ENCODE measurements at places on chromosomes 7 and 10. TPM values are rescaled to one million over a fixed set of nuclear protein-coding genes. Genes with fewer than 3 reads are reported as not detected.

Gene STK31
- 0.21 TPM for total RNA-seq

Gene MKX
- 0.50 TPM for total RNA-seq

Gene ARPC1A
- 112 TPM for total RNA-seq

Gene CALD1
- 181 TPM for total RNA-seq

Gene LRMDA
- 57.8 TPM for total RNA-seq

Gene GPR15LG
- total RNA-seq, result not detected

Gene BCCIP
- 34.8 TPM for total RNA-seq

Gene STN1
- total RNA-seq, result 28.5 TPM

Gene OR13A1
- total RNA-seq, result not detected

Gene KLF14
- not detected for total RNA-seq

Gene MUC12
- total RNA-seq, result 0.39 TPM

Gene RBM48
- 11.8 TPM for total RNA-seq

Gene CAMK1D
- total RNA-seq, result 38.5 TPM

Gene NODAL
- not detected for total RNA-seq

Gene PRSS2
- not detected for total RNA-seq

Gene EPHB6
- total RNA-seq, result 9.3 TPM

Gene VSTM4
- total RNA-seq, result 17.2 TPM

Gene GIMAP4
- 30.2 TPM for total RNA-seq

Gene OGDHL
- 3.4 TPM for total RNA-seq

Gene MYH16
- total RNA-seq, result not detected

Gene PNLIP
- not detected for total RNA-seq

Gene NYAP1
- 0.59 TPM for total RNA-seq

Gene ZNF365
- 3.7 TPM for total RNA-seq
